ENCODE measurements at places on chromosomes 7 and 10.

- no peak for DNase-seq
Observed at GRCh38 chr7:31075086-31075405, 22.9 kb downstream of the ADCYAP1R1 start.

- peak; percentile 87 for DNase-seq
Observed at GRCh38 chr10:43905512-43906236, 257.0 kb upstream of the ZNF32 start.

DNA sequence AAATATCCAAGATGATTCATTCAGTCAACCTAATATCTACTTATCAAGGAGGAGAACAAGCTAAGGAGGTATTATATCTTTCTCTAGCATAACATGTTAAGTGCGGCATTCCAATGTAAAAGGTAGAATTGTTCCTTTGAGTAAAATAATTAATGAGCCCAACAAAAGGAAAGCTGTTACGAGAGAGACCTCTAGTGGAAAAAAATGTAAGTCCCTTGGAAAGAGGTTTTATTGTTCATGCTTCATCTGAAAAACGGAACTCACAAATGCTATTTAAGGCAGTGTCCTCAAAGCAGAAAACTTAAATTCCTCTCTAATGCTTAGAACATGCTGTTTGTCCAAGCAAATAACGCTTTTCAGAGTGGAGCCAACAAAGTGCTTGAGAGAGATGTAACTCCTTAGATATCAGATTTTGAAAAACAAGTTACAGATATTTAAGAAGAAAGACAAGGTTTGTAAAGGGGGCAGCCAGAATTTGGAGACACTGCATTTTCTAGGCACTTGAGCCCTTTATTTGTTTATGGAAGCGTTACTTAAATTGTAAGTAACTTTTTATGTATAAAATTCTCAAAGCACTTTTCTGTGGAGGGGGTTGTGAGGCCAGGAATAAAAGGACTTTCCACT, 119.9 kb downstream of the TFEC start:
- peak; percentile 49 for DNase-seq

- peak; percentile 86 for DNase-seq
Observed at GRCh38 chr7:105652359-105652993, 71.2 kb upstream of the EFCAB10 start.

GRCh38 chr10:112456533-112456932, 9.5 kb downstream of the VTI1A start:
- DNase-seq, result no peak

DNA sequence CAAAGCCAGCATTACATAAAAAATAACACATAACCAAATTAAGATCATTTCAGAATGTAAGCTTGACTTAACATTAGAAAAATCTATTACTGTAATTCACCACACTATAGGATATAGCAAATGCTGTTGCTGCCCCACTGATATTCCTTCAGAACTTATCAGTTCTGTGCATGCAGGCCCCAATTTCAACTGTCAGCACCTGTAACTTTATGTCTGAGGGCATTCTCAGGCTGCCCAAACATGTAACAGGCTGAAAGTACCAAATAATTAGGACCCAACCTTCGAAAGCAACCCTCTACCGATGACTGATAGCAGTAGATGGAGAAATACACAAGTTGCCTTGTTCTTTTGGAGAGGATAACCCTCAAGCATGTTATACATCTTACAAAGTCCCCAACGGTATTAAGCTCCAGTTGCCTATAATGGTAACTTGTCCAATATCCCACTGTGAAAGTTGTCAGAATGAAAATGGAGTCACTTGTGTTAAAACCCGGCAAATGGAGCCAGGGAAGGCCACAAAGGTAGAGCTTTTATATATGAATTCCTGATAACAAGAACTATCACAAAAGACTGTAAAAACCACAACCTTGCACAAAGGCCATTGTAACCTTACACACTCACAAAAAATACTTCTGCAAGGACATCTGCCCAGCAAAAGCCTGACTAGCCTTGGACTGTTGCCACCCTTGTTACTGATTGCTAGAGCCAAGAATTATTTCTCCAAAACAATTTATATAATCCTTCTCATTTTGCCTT, 66.9 kb upstream of the ZNF746 start:
- DNase-seq, result peak; percentile 56

DNA sequence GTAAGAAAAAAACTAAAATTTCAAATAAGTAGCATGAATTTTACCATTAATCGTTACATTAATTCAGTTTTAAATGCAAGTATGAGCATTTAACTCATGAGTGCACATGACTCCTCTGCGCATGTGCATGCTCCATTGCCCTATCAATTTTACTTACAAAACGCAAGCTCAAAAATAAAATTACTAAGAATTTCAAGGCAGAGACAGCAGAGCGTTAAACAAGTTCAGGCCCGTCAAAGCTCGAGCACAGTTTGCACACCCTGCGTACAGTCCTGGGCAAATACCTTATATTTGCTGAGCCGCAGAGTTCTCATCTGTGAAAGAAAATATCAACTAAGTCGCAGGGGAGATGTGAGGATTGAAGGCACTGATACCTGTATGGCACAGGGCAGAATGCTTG, 373.6 kb downstream of the BBS9 start:
- no peak for DNase-seq

DNA sequence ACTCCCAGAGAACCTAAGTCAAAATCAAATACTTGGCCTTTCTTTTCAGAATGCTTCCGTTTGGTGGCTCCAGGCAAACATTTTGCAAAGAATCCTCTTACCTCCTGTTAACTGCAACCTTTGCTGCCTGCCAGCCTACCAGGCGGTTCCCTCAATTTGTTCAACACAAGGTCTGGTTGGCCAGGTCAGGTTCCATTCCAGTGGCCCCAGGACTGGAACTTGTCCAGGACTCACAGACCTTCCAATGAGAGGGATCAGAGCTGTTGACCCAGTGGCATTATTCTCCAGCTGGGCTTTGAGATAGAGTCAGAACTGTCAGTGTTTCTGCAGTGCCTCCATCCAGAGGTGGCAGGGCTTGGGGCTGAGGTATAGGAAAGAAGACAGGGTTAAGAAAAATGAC, 137.0 kb downstream of the NEUROD6 start:
- no peak for DNase-seq

DNA sequence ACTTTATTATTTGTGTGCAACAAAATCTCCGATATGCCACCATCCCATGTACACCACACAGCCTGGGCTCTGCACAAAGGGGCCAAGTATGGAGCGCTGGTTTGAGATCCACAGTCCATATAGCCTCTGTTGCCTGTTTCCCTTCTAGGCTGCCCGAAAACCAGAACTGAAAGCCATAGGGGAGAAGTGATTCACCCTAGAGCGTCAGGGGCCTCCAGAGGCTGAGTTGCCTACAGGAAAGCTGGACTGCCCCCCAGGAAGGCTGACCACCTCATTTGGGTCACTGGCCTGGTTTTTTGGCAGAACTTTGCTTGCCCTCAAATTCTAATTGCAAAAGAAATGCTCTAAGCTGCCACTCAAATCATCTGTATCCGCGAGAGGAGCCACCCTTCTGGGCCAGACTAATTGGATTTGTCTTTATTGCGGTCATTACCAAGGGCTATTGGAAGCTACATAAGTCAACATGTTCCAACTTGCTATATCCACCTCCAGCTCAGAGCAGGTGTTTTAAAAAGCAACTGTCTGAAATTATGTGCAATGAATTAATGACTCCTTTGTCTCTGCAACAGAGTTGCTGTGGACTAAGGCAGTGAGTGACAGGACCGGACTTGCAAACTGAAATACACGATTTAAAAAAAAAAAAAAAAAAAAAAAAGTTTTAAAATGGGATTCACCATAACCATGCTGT, 28.3 kb upstream of the FRMD4A start:
- DNase-seq, result no peak

DNA sequence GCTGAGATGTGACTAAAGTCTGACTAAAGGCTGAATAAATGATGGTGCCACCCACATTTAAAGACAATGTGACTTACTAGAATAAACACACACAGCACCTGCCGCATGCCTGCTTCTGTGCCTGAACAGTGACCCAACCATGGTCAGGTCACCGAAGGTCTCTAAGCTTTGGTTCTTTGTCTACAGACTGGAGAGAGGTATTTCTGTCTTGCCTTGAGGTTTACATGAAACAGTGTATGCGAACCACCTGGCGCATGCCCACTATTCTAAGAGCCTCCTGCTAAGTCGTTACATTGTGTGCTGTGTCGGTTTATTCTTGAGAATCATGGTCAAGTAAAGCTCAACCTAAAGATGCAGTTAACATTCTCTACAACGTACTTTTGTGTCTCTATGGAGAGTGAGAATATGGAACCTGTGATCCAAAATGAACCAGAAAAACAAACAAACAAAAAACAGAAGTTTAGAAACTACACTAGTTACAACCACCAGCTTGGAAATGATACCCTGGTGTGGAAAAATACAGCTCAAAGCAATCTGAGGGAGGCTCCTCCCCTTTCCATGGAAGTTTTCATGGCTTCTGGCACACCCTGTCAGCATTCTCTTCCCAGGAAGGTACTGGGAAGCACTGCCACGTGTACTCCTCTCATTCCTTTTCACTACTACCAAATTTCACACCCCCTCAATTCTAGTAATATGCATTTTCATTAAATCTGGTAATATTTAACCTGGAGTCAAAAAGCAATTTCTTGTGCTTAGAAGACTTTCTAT, 40.0 kb downstream of the VOPP1 start:
- DNase-seq, result no peak

- DNase-seq, result peak; percentile 76
Observed at GRCh38 chr10:100341953-100342626, 4.9 kb upstream of the SCD start.

DNA sequence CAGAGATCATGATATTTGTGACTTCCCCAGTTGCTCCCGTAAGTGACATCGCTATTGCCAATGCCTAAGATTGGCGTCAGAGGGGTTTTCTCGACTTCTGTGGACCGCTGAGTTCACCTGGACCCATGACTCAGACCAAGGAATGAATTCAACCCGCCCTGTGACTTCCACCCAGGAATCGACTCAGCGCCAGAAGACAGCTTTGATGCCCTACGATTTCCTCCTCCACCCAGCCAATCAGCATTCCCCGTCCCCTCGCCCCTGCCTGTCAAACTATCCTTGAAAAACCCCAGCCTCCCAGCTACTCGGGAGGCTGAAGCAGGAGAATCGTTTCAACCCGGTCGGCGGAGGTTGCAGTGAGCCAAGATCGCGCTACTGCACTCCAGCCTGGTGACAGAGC, 58.3 kb downstream of the MICALL2 start:
- DNase-seq, result no peak

DNA sequence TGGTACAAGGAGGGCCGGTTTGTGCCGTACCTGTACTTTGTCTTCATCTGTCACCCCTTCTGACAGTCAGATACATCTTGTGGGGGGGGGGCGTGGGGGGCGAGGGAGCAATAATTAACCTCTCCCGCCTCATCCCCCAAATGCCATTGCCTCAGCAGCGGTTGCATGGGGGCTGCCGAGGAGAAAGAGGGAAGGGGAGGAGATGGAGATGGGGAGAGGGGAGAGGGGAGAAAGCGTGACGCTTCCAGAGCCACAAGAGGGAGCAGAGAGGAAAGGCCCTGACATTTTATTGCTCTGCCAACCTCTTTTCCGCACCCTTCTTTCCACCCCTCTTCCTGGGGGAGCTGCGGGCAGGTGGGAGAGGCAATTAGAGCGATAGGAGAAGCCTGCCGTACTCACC, 11.8 kb downstream of the KAZALD1 start:
- no peak for DNase-seq

- no peak for DNase-seq
Observed at GRCh38 chr10:97923057-97923456, 73.4 kb downstream of the GOLGA7B start.

GRCh38 chr7:36312064-36312914, 77.4 kb upstream of the ANLN start:
- DNase-seq, result no peak

DNA sequence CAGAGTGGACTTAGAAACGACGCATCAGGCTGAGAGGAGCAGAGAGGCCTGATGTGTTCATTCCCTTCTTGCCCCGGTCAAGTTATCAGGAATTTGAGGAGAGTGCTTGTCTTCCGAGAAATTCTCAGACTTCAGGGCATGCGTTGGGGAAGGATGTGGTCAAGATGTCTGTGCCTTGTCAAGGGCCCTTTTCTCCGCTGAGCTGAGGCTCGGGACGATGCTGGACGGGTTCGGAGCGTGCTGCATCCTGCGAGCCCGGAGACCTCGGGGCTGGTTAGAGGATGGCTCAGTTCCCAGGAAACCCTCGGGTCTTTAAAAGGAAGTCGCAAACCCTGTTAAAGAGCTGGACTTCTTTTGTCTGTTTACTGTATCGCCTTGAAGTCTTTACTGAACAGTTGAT, 325.4 kb downstream of the ADARB2 start:
- no peak for DNase-seq

DNA sequence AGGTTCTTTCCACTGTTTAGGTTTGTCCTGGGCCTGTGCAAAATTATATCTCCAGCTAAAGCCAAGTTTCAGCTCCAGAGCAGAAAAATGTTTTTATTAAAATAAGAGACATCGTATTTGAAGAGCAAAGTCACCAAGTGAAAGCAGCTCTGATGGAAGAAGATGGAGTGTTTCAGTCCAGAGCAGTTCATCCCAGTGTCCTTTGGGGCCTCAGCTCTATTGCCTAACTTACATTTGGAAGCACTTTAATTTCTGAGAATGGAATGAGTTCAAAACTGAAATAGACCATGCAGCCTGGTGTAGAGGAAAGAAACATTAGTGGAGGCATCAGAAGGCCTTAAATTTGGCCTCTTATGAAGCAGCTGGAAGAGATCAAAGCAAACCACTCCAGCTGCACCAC, 545.2 kb downstream of the SORCS1 start:
- no peak for DNase-seq

DNA sequence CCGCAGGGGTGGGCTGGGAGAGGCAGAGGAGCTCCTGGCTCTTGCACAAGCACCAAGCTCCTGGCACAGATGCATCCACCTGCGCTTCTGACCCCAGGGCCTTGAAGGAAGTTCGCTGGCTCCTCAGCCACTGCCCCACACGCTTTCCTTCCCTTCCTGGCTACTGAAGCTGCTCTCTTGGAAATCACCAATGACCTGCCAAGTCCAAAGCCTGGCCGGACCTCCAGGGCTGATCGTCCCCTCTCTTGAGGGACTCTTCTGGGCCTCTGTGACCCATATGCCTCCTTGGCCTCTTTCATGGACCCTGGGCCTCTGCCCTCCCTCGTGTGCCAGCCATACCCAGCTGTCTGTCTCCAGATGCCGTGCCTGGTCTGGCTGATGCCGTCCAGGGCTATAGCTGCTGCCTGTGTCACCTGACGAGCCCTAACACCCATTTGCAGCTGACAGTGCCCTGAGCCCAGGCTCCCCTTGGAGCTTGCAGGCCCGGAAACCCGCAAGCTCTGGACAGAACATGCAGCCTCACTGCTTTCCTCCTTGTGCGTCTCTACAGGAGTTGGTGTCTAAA, 113.4 kb downstream of the PRKAG2 start:
- no peak for DNase-seq

GRCh38 chr10:126683466-126683865, 13.0 kb upstream of the C10orf90 start:
- no peak for DNase-seq

- DNase-seq, result no peak
Observed at GRCh38 chr7:40845943-40846342, 711.1 kb downstream of the SUGCT start.

DNA sequence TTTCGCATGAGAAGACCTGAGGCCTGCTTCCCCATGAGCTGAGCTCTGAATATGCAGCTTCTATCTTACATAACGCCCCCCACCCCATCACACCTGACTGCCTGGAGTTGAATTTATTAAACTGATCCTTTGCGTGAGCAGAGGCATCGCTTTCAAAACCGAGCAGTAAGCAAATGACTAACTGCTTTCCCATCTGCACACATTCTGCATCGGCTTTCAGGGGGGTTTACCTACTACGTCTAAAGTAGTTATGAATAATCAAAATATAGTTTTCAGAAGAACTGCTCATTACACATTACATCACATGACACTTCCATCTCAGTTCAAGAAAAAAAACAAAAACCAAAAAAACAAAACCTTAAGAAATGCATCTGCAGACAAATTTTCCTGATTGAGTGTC, 54.7 kb upstream of the EGR2 start:
- DNase-seq, result no peak
